ENCODE measurements at places on chromosomes 12 and 14. TPM values are rescaled to one million over a fixed set of nuclear protein-coding genes. Genes with fewer than 3 reads are reported as not detected.

GRCh38 chr12:109052097-109052413 lies 321 bp upstream of the USP30 start:
- DNase-seq: no peak

GRCh38 chr12:76687981-76688380 lies 75.9 kb upstream of the ZDHHC17 start:
- DNase-seq: no peak

KIF5A gene
- total RNA-seq: 3.2 TPM

- DNase-seq: no peak
Observed at GRCh38 chr12:129184127-129184928, 331.1 kb downstream of the GLT1D1 start.

- DNase-seq: no peak
Observed at GRCh38 chr14:102239231-102239630, 65.7 kb downstream of the MOK start.

DNA sequence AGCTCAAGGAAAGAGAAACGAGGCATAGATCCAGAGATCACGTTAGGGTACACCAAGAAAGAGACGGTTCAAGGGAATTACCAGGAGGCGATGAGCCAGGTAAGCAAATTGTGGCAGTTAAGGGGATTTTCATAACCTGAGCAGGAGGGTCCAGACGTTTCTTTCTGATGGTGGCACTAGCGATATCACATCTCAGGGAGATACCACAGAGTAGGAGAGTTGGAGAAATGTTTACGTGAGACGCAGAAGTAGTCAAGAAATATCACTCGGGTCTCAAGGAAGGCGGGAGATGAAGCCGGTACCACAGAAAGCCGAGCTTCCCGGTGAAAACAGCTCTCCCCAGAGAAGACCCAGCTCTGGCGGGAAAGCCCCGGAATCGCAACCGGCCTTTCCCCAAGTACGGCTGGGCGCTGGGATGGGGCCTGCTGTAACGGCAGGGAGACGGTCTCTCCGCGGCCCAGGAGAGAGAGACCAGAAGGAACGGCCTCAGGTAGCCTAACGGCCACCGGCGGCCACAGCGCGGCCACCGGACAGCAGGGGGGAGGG lies 485 bp downstream of the SENP1 start:
- peak; percentile 43 for DNase-seq

DNA sequence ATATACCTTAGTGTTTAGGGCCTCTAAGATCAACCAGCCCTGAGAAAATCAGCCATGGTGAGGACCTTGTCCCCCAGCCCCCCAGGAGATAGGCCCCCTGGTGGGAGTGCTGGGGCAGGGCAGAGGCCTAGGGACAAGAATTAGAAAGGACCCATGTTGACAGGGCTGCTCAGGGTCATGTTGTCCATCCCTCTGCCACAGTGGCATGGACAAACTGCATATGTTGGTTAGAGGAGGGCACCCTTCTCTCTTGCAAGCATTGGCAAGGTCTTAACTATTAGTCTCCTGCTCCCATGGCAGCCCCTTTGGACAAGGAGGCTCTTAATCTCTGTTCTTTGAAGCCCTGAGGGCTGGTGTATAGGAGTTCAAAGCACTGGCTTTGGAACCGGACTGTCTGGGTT lies 755 bp upstream of the PTPN6 start:
- peak; percentile 62 for DNase-seq

HOTAIR gene
- total RNA-seq: not detected

- DNase-seq: peak; percentile 66
Observed at GRCh38 chr12:123937707-123938591, 34.7 kb downstream of the CCDC92 start.

All from activated T-cell treated with anti-CD3 and anti-CD28 coated beads, Interleukin-2, amount 50 U/mL, for 72 hours (primary cell).